ENCODE measurements at places on chromosomes 2 and 18. TPM values are rescaled to one million over a fixed set of nuclear protein-coding genes. Genes with fewer than 3 reads are reported as not detected.

DNA sequence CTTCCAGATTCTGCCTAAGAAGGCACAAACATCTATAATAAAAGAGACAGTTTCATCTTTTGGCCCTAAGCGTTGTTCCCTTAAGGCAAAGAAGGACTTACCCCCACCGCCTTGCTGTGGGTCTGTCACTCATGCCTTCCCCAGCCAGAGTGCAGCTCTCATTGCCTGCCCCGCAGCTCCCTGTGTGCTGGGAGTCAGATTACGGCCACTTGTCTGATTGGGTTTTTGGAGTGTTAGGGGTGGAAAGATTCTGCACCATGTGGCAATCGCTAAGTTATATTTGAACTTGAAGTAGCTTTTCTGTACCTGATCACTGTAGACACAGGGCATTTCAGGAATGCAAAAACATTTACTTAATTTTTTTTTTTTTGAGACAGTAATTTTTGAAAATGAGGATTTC lies at the start of gene AQP4:
AQP4 (minus strand) TSS at position 151 of the 400 bp plus-strand sequence; CDS start at position 133, 18 bp downstream.
- DNase-seq = peak; percentile 41

DNA sequence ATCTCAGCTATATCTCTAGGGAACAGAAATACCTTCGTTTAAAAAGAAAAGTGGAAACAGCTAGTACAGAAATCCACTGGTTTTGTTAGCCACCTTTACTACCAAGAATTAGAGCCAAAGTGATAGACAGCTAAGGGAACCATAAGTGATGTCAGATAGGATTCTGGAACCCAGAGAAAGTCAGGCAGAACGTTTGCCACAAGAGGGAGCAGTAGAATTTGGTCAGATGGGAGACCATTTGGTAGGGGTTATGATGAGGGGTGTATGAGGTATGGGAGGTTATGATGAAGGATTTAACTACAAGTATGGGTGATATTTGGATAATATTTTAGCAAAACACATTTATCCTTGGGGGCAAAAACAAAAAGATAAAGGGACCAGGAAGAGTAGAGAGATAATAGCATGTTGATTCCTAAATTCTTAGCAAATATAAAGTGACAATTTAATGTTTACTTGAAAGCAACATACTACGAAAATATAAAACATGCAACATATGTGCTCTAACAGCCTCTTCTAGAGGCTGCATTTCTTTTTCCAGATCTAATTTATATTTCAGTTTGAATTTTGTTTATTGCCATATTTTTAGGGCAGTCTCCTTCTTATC lies 3.3 kb downstream of the SLC8A1 start:
- peak; percentile 41 for DNase-seq

DNA sequence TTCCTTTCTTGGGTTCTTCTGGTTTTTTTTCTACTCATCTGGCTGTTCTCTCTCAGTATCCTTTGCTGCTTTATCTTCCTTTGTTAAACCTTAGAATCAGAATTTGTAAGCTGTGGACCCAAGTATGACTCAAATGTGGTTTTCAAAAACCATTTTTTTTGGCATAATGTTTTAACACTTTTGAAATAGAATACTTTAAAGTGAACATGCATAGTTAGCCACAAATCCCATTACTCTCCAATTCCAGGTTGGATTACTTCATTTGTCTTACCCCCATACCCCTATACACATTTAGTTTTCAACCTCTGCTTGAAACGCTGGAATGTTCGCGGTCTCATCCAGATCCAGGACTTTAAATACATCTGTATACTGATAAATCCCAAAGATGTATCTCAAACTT lies 29.1 kb downstream of the ALMS1 start:
- no peak for DNase-seq

DNA sequence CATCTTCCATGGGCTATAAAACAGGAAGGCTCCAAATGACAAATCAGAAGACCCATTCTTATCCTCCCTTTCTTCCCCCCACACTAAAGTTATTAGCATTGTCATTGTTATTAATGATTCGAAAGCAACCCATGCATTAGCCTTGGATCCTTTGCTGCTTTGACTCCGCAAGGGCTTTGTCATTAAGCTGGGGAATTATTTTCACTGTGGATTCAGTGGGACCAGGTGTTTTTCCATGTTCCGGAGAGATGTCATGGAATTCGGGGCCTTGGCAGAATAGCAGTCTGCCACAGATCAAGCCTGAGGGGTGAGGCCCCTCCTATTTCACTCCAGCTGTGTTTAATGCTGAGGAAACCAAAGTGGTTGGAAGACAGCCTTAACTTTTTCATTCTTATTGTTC lies 357.1 kb downstream of the EN1 start:
- peak; percentile 68 for DNase-seq

Gene UPP2
- total RNA-seq = not detected

GRCh38 chr2:2846332-2847208 lies 515.5 kb upstream of the MYT1L start:
- DNase-seq = no peak

- no peak for DNase-seq
Measured at GRCh38 chr2:178910005-178910404, 102.8 kb upstream of the TTN start.

Gene NABP1
- total RNA-seq = 3.2 TPM

GRCh38 chr2:165173215-165173614 lies 30.6 kb downstream of the SCN3A start:
- DNase-seq = no peak

DNA sequence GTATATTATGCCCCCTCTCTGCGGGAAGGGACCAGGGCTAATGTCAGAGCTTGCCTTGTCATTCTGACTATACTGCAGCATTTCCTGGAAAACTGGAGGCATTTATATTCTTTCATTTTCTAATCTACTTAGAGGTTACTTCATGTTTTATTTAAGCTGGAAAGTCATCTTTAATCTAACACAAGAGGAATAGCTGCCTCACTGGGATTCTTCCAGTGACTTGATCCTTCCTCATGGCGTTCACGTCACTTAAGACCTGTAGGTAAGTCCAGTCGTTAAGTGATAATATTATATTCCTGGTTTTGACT lies 727.6 kb upstream of the DDX18 start:
- DNase-seq = no peak

DNA sequence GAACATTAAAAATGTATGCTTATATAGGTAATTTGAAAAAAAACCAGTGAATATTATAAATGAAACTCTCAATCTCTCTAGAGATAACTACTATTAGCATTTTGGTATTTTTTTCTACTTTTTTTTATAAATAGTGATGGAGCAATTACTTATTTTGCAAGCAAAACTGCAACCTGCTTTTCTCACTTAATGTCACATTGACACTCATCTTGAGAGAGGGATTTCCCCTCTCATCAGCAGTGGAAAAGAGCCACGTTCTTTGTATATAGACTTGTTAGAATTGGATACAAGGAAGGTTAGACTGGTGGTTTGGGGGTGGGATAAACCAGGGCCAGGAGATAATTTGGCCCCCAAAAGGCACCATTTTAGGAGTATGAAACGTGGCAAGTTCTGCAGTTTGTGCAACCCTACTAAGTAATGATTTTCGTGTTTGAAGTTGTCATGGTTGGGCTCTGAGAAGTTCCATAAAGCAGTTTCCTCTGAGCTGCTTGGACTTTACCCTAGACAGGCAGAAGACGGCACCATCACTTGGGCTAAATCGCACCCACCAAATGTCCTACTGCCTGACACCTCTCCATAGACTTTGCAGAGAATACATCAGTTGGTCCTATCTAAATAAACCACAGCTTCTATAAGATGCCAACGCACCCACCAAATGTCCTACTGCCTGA lies 194.0 kb downstream of the ACTR3 start:
- DNase-seq = no peak

- DNase-seq = no peak
Measured at GRCh38 chr2:25418944-25419677, 77.4 kb upstream of the DNMT3A start.

- no peak for DNase-seq
Measured at GRCh38 chr2:112486895-112487294, 4.9 kb downstream of the TTL start.

DNA sequence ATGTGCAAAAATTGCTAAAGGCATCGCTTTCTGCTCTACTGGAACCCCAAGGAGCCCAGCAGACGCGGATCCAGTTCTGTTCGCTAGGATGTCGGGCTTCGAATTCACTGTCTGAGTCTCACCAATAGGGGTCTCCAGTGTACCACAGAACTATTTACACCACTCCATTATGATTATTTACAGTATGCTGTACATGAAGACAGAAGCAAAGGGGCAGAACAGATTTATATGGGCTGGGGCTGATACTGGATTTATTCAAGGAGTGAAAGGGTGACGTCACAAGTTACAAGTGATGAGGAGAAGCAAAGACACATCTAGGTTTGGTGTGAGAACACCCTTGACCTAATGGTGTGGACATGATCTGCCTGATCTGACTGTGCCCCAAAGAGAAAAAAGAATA lies 185.3 kb upstream of the ATP5MC3 start:
- DNase-seq = peak; percentile 52

Gene ARL4C
- total RNA-seq = 12.0 TPM

DNA sequence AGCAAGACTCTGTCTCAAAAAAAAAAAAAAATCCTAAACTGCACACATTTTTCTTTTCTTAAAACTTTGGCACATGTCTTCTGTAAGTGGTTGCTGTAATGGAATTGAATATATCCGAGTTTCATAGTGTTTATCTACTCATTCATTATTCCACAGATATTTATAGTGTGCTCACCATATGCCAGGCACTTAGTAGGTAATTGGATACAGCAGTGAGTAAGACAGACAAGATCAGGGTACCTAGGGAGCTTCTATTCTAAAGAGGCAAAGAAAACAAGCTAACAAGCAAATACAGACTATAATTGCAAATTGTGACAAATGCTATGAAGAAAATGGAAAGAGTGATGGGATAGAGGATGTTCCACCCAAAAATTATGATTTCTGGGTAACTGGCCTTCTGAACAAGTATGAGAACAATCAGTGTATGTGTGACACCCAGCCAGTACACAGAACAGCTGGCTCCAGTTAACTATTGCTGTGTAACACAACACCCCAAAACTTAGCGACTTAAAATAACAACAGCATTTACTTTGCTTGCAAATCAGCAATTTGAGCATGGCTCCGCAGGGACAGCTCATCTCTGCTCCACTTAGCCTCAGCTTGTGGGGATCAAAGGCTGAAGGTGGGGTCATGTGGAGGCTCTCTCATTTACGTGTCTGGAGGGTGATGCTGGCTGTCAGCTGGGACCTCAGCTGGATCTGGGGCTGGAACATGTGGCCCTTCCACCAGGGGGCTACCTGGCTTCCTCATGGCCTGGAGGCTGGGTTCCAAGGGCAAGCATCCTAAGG lies 224.9 kb downstream of the INSIG2 start:
- peak; percentile 76 for DNase-seq

Gene BZW1
- 366 TPM for total RNA-seq

- DNase-seq = no peak
Measured at GRCh38 chr2:134398300-134398699, 144.4 kb downstream of the MGAT5 start.

GRCh38 chr2:135836596-135837270 lies at the start of gene LCT:
TSS of gene LCT (minus strand) at chr2:135837184. CDS start at chr2:135837169, 15 bp downstream.
- DNase-seq = no peak

Gene PSTPIP2
- 3.6 TPM for total RNA-seq

Gene PROKR1
- 1.5 TPM for total RNA-seq

DNA sequence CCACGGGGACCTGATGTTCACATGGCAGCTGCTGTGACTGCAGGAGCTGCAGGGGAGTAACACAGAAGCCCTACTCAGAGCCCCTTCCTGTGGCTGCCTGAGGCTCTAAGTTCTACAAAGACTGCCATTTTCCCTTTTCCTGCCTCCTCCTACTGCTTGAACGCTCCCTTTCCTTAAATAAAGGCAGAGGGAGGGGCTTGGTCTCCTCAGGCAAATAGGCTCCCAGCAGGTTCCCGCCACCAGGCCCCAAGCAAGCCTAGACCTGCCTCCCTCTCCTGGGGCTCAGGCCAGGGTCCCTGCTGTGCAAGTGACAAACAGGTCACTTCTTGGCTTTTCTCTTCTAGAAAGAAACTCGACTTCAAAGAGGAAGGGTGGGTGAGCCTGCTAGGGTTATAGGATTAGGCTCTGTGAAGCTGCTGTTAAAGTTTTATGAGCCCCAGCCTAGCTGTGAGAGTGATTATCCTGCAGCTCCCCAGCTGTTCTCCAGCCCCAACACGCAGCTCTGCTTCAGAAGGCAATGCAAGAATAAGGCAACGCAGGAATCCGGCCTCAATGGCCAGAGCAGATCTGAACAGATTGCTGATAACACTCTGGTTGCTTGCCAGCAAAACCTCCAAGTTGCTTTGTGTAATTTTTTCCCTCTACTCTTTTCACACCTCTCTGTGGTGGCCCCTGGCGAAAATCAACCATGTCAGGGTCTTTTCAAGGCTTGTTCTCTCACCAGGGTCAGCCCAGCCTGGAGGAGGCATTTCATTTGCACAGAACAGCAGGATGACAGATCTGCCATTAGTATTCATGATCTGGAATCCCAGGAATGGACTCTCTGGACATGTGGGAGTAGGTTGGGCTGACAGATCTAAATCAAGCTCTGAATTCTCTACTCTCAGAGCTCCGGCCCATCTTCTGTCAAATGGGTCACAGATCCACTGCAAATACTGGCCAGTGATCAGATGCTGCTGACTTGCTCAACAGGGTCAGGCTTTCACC lies 71.3 kb downstream of the MRO start:
- peak; percentile 73 for DNase-seq

GRCh38 chr18:21242141-21242779 lies at the start of gene GREB1L:
TSS of gene GREB1L (plus strand) at chr18:21242232. CDS start at chr18:21383519, 141,287 bp downstream.
- peak; percentile 74 for DNase-seq

Gene PSMA8
- not detected for total RNA-seq

Gene COL4A3
- 0.64 TPM for total RNA-seq

DNA sequence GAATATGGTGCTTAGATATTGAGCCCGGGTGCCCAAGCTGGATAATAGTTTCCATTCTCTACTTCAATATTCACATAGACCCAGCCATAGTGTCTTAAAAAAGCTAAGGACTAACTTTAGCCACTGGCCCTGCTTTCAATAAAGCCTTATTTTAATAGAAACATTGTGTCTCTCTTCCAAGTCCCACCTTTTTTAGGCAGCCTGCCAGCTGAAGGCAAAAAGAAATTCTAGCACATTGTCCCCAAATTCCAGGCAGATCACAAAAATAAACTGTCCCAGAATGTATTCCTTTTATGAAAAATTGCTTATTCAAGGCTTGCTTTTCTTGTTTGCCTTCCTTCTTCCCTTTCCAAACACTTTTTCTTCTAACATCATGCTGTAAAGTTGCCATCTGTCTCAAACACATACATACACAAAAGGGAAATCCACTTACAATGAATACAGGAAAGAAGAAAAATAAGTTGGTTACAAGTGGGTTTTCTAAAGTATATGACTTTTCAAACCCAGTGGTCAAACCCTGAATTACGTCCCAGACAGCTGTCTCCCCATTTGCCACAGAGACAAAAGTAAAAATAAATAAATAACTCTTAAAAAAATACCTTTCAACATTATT lies 778.5 kb downstream of the BCL11A start:
- DNase-seq = no peak

Measured in H9 (cell line).